ENCODE measurements at places on chromosomes 12 and 14. TPM values are rescaled to one million over a fixed set of nuclear protein-coding genes. Genes with fewer than 3 reads are reported as not detected.

Gene RERGL
- total RNA-seq, result not detected

Gene JPH4
- total RNA-seq, result 0.10 TPM

Gene TMTC2
- 4.4 TPM for total RNA-seq

Gene CCNB1IP1
- 25.5 TPM for total RNA-seq

Gene FICD
- 7.8 TPM for total RNA-seq

Gene IAPP
- total RNA-seq, result not detected

Gene KRT7
- total RNA-seq, result 2.7 TPM

Gene BBOF1
- 2.3 TPM for total RNA-seq

Gene MYH6
- not detected for total RNA-seq

Gene TAS2R46
- total RNA-seq, result 3.6 TPM

Gene NPFF
- not detected for total RNA-seq

Gene PMCH
- total RNA-seq, result not detected

Gene CPM
- total RNA-seq, result 2.1 TPM

Gene SPIC
- total RNA-seq, result not detected

Gene SOAT2
- total RNA-seq, result 1.5 TPM

Gene NPAS3
- not detected for total RNA-seq

Gene CLEC2A
- total RNA-seq, result not detected

Gene TSPAN11
- total RNA-seq, result not detected

Gene STYX
- total RNA-seq, result 35.5 TPM

Gene BDKRB2
- total RNA-seq, result 0.06 TPM

Gene KRT83
- total RNA-seq, result not detected

Gene HVCN1
- total RNA-seq, result 5.6 TPM

Gene FAIM2
- total RNA-seq, result not detected

Gene SLC25A47
- total RNA-seq, result not detected

Gene ATF1
- 34.7 TPM for total RNA-seq

Gene NANOG
- not detected for total RNA-seq

Gene CLEC4C
- not detected for total RNA-seq

Gene TAS2R7
- total RNA-seq, result not detected

Gene RNASE1
- total RNA-seq, result 2.3 TPM

Gene LYZ
- total RNA-seq, result 3.4 TPM

Gene VRTN
- not detected for total RNA-seq

Gene TEX22
- total RNA-seq, result 0.93 TPM

Gene INHBC
- total RNA-seq, result not detected

Gene MYO1H
- total RNA-seq, result not detected

Gene ZFHX2
- total RNA-seq, result 0.44 TPM

Gene RBM23
- total RNA-seq, result 102 TPM

Gene CFAP54
- 0.95 TPM for total RNA-seq

Gene ANKRD33
- not detected for total RNA-seq

Gene DPY19L2
- 1.5 TPM for total RNA-seq

Gene NINJ2
- total RNA-seq, result 2.6 TPM

Gene KRT2
- 0.54 TPM for total RNA-seq

Gene PTHLH
- not detected for total RNA-seq

Gene PMEL
- 0.20 TPM for total RNA-seq

Gene CRIP2
- total RNA-seq, result 19.7 TPM

Gene PPP2R5C
- 435 TPM for total RNA-seq

Gene KCNA5
- total RNA-seq, result not detected

Gene AHNAK2
- total RNA-seq, result 0.20 TPM
